ENCODE measurements at places on chromosomes 13 and 19.
A peak's percentile ranks its signal among the peaks of the same experiment; 100 is the strongest.

GRCh38 chr13:95624020-95624419, 20.5 kb downstream of the DZIP1 start:
- peak; percentile 12 for DNase-seq

DNA sequence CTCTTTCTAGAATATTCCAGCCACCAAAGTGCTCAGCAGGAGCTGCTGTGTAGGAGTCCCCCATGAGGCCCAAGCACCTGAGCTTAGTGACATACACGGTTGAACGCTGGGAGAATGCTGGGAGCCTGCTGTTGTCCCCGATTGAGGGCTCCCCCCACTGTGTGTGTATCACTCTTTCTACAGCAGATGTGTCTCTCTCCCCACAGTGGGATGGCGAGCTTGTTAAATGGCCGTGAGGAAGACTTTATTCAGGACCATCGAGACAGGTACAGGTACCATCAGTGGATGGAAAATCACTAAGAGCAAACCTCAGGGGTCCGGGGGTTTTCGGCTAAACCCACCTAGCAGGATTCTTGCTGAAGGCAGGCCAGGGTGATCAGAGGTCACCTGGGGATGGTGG, 22.7 kb downstream of the EPN1 start:
- DNase-seq: no peak

GRCh38 chr13:40026741-40027140, 371.3 kb downstream of the COG6 start:
- no peak for DNase-seq

DNA sequence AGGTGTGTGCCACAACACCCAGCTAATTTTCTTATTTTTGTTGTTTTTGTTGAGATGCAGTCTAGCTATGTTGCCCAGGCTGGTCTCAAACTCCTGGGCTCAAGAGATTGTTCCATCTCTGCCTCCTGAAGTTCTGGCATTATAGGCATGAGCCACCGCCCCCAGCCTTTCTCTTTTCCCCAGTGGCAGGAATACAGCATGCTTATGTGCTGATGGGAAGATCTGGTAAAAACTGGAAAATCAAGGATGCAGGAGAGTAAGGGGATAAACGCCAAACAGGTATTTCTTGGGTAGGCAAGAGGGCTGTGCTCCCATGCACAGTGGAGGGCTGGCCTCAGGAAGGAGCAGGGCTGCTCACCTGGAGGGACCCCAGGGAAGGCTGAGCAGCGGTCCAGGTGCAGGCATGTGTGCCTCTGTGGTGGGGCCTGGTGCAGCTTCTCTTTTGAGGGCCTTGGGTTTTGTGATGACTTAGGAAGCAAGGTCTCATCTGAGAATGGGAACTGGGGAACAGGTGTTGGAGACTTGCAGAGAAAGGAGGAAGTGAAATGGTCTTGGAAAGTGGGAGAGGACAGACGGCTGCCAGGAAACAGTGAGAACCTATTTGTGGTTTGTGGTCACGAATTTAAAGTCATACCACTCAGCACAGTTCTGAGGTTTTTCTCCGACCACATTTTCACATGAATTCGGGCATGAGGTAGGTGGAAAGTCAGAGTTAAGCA, 106.5 kb downstream of the TEX26 start:
- peak; percentile 28 for DNase-seq

GRCh38 chr13:37407156-37407555, 191.4 kb downstream of the POSTN start:
- no peak for DNase-seq

Measured in KG1 (cell line).